ENCODE measurements at places on chromosomes 16 and 17. TPM values are rescaled to one million over a fixed set of nuclear protein-coding genes. Genes with fewer than 3 reads are reported as not detected.

DNA sequence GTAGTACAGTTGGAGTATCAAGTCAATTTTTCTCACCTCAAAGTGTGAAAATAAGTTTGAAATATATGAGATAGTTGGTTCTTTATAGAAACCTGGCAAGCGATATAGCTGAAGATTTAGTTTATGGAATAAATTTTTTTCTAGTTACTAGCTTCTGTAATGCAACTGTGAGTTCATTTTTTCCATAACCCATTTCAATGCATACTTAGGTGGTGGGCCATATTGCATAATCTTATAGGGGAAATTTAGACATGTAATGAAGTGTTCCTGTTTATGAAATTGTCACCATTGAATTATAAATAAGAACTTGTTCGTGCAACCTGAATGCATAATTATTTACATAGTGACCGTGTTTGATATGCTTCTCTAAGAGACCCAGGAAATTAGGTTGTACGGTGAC is 9.0 kb downstream of the MOSMO start:
- H3K36me3 ChIP-seq = no peaks in the 10 kb centered on the region
- DNase-seq = no peak
- H3K4me1 ChIP-seq = no peaks in the 10 kb centered on the region
- H3K27ac ChIP-seq = no peak overlapping the region

DNA sequence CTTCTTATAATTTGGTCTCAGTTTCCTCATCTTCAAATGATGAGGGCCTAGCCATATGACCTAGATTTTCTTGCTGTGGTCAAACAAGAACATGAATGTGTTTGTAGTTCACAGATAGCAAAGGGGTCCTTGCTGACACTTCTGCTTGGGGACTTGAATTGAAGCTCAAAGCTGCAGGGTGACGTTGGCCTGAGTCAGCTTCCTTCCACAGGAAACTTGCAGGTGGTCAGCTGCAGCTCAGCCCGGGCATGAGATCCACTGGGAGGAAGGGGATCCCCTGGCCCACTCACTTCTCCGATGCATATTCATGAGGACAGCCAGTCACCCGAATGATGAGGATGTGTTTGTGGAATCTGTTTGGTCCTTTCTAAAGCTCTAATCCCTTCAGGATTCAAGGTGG is 42.6 kb upstream of the AXIN2 start:
- peaks cover 17% of the 10 kb centered on the region for H3K4me1 ChIP-seq
- H3K27ac ChIP-seq = no peak overlapping the region
- no peaks in the 10 kb centered on the region for H3K36me3 ChIP-seq
- no peak for DNase-seq
- no peak overlapping the region for H3K4me3 ChIP-seq

DNA sequence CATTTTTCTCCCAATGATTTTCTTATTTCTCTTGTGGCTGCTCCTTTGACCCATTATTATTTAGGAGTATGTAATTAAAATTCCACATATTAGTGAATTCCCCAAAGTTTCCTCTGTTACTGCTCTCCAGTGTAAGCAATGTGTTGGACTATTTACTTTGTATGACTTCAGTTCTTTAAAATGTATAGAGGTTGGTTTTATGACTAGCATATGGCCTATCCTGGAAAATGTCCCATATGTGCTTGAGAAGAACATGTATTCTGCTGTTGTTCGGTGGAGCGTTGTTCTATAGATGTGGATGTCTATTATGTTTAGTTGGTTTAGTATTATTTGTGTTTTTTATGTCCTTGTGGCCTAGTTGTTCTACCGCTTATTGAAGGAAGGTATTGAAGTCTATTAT is 6.0 kb upstream of the NT5M start:
- H3K36me3 ChIP-seq = no peaks in the 10 kb centered on the region
- H3K27ac ChIP-seq = no peak overlapping the region
- peaks cover 21% of the 10 kb centered on the region for H3K4me1 ChIP-seq
- H3K27me3 ChIP-seq = peaks cover 2% of the 10 kb centered on the region
- H3K4me3 ChIP-seq = no peak overlapping the region

The SMIM36 gene
- not detected for total RNA-seq

The TRIM25 gene
- 38.9 TPM for total RNA-seq

Measured in WTC11 (cell line).